ENCODE measurements at places on chromosomes 2 and 18.

DNA sequence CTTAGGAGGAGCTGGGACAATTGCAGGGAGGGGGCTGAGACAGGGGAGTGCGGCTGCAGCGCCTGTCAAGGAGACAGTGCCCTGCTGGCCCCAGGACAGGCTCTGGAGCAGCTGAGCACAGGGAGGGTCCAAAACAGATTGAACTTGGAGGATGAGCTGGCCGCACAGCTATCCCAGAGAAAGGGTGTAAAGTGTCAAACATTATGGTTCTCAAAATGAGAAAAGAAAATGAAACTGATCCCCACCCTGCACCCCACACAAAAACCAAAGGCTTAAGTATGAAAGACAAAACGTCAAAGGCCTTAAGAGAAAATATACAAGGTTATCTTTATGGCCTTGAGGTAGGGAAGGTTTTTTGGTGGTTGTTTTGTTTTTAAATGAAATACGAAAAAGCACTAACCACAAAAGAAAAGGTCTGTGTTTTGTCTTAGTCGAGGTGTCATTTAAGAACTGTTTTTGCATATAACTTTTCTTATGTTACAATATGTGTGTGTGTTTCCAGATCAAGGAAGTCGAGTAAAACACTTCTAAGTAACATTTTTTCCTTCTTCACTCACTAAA is 111.8 kb downstream of the HDAC4 start:
- DNase-seq: no peak

GRCh38 chr2:222421626-222422025 is 2.7 kb upstream of the SGPP2 start:
- DNase-seq: no peak

DNA sequence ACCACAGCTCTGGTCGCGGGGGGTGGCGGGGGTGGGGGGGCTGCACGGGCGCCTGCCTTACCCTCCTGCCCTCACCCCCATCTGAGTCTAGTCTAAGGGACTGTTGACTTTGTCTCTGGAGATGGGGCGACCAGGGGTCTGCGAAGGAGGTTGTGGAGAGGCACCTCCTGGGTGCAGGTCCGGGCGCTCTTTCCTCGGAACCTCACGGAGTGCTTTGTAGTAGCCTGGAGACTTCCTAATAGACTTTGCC is 141.3 kb downstream of the MEIS1 start:
- DNase-seq: no peak

GRCh38 chr2:29816651-29817050 is 104.7 kb downstream of the ALK start:
- no peak for DNase-seq

- peak; percentile 68 for DNase-seq
Observed at GRCh38 chr2:18132697-18133096, 254.2 kb downstream of the KCNS3 start.

DNA sequence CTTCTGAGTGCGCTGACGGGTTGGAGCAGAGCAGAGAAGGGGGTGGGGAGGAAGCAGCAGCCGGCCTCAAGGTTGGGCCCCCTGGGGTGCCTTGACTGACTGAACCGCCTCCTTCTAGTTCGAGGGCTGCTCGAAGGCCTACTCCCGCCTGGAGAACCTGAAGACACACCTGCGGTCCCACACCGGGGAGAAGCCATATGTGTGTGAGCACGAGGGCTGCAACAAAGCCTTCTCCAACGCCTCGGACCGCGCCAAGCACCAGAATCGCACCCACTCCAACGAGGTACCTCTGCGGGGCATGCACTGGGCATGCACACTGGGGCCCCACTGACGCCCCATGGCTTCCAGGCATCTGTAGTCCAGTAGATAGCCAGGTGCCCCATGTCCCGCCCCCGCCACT is 246.9 kb downstream of the GLI2 start:
- DNase-seq: no peak

DNA sequence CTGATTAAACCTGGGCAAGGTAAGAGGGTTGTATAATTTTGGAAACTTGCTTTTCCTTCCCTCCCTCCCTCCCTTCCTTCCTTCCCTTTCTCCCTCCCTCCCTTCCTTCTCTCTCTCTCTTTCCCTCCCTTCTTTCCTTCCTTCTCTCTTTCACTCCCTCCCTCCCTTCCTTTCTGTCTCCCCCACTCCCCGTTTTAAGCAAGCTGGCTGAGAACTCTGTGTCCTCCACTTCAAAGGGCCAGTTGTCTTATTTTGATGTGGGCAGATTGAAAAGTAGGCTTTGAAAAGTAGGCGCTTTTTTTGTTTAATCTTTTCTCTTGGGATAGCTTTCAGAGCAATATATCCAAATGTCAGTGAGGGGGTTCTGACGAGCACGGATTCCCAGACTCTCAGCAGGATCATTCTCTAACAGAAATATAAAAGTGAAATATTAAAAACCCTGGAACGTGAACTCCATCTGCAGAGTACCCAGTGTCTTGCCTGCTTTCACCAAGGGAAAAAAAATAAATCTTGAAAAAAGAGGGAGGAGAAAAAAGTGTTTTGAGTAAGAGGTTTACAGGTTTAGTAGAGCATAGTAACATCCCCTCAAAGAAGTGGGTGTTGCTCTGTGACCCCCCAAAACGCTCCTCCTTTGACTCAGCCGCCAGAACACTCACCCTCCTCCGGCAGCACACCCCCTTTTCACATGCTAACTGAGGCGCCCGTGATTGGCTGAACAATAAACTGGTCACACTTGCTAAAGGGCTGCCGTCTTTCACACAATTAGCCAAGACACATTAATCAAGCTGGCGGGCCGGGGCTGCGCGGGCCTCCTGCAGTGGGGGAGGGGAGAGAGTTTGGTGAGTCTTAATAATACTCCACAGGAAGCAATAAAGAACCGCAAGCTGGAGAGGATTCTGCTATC is 52.2 kb downstream of the CDK15 start:
- DNase-seq: no peak

DNA sequence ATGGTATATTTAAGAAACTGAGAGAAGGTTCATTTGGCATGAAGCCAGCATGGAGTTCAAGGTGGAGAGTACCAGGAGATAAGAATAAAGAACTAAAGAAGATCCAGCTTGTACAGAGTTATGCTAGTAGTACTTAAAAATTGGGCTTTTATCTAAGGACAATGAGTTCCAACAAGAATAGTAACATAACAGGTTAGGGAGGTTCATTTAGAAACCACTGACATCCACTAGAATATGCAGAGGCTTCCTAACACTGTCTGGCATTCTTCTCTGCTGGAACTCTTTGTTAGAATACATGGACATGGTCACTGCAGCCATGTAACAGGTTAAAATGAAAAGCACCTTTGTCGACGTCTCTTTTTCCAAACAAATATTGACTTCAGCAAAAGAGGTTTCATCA is 42.6 kb upstream of the DSC1 start:
- DNase-seq: no peak

DNA sequence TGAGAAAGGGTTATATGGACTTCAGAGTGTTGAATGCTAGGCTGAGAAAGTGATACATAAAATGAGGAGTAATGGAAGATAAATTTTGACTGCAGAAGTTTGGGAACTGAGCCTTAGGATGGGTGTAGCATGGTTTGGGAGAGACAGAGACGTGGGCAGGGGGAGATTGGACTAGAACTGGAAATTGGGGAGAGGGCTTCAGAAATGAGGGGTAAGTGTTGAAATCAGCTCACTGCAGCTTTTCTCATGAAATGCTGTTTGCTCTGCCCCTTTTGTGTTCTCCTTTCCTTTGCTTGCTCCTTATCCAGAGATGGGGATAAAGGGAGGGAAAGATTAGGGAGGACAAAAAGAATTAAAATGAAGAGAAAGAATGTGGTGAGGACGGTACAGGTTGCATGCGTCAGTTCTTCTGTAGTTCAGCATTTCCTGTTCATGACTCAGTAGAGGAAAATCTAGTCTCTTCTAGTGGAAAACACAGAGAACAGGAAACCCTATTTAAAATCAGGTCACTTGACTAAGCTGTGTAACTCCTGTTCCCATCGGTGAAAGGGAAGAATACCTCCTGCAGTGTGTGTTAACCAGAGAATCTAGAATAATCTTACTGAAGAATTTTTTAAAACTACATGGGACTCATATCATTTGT is 105.6 kb downstream of the CRIM1 start:
- peak; percentile 95 for DNase-seq

DNA sequence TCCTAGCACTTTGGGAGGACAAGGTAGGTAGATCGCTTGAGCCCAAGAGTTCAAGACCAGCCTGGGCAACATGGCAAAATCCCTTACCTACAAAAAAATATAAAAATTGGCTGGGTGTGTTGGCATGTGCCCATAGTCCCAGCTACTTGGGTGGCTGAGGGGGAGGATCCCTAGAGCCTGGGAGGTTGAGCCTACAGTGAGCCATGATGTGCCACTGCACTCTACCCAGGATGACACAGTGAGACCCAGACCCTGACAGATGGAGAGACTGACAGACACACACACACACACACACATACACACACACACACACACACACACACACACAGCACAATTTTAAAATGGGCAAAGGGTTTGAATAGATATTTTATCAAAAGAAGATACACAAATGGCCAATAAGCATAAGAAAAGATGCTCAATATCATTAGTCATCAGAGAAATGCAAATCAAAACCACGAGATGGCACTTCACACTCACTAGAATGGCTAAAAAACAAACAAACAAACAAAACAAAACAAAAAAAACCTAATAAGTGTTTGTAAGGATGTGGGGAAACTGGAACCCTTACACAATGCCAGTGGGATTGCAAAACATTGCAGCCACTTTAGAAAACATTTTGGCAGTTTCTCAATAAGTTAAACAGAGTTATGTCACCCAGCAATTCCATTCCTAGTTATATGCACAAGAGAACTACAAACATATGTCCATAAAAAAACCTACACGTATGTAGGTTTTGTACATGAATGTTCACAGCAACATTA is 42.3 kb downstream of the BAZ2B start:
- no peak for DNase-seq

DNA sequence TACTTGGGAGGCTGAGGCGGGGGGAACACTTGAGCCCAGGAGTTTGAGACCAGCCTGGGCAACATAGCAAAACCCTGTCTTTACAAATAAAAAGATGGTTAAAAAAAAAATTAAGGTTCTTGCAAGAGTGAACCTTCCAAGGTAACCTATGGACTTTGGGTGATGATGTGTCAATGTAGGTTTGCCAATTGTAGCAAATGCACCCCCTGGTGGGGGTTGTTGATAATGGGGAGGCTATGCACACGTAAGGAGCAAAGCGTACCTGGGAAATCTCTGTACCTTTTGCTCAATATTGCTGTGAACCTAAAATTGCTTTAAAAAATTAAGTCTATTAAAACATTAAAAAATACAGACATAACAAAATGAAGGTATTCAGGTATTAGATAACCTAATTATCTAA is 70.4 kb downstream of the CWC22 start:
- no peak for DNase-seq

- DNase-seq: no peak
Observed at GRCh38 chr2:162217598-162217997, 25.6 kb downstream of the FAP start.

- no peak for DNase-seq
Observed at GRCh38 chr2:102181919-102182635, 4.7 kb upstream of the IL1RL2 start.

- DNase-seq: no peak
Observed at GRCh38 chr2:147696426-147696825, 148.4 kb upstream of the ACVR2A start.

GRCh38 chr2:85606116-85606455 is 3.6 kb upstream of the TMEM150A start:
- DNase-seq: no peak

DNA sequence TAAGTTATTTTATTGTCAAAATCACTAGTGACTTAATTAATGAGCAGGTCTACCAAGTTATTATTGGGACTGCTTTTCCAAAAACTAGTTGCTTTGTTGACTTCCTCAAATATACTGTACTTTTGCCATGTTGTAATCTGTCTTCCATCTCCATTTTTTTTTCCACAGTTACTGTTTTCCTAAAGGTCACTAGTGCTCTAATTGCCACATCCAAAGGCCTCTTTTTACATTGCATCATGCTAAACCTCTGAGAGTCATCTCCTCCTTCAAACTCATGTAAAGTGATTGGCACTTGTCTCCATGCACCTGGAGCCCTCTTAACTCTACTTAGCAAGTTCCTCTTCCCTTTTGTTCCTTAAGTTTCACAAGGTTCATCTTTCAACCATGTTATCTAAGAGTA is 11.8 kb downstream of the PMAIP1 start:
- no peak for DNase-seq

- no peak for DNase-seq
Observed at GRCh38 chr2:98472132-98472650, 27.5 kb downstream of the INPP4A start.

- no peak for DNase-seq
Observed at GRCh38 chr2:219291910-219292490, 12.8 kb downstream of the DNAJB2 start.

DNA sequence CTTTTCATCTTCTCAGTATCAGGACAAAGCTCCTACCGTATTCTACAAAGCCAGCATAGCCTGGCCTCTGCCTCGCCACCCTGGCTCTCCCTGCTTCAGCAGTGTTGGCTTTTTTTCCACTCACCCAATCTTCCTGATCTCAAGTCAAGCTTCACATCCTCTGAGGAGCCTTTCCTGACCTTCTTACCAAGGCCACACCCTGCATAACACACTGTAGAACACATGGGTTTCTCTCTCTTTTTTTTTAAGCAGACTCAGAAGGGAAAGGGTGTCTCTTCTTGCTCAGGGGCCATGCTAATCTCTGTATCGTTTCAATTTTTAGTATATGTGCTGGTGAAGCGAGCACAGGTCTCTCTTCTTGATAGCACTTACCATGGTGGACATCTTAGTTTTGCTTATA is 15.2 kb downstream of the FBXO36 start:
- DNase-seq: no peak

DNA sequence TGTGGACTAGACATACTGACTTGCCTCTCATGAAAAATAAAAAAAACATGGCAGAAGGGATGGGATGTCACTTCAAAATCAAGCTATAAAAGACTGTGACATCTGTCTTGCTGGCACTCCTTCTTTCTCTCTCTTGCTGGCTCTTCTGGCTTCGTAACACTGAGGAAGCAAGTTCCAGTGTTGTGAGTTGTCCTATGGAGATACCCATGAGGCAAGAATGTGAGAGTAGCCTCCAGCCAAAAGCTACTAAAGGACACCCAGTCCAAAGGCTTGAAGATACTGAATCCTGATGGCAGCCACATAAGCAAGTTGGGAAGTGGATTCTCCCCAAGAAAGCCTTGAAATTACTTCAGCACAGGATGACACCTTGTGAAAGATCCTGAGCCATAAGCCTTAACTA is 376.1 kb upstream of the TMEFF2 start:
- no peak for DNase-seq

GRCh38 chr2:135320465-135321355 is 210.3 kb downstream of the ZRANB3 start:
- no peak for DNase-seq

- DNase-seq: no peak
Observed at GRCh38 chr2:58917596-58917995, 676.5 kb upstream of the FANCL start.

- no peak for DNase-seq
Observed at GRCh38 chr2:7329465-7329864, 412.3 kb downstream of the RNF144A start.

DNA sequence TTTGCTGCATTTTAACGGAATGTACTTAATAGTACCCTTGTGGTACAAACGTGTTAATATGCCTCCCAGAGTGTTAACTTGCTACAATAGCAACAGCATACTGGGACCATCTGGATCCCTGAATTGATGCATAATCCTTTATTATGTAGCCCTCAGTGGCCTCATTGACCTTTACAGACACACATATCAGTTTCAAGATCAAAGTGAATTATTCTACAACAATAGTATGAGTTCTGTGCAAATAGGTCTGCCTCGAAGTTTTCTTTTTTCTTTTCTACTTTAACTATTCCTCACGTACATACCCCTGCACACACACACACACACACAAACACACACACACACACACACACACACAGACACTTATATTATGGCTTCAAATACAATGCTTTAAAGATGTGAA is 1622.1 kb downstream of the LRP1B start:
- DNase-seq: no peak

Measured in non-pigmented ciliary epithelial cell (primary cell).